ENCODE measurements at places on chromosomes 7 and 10.

GRCh38 chr10:128274938-128275337, 148.7 kb upstream of the MKI67 start:
- DNase-seq, result no peak

- DNase-seq, result no peak
These were observed 2.7 kb downstream of the SND1 start for GRCh38 chr7:127654404-127655394.

DNA sequence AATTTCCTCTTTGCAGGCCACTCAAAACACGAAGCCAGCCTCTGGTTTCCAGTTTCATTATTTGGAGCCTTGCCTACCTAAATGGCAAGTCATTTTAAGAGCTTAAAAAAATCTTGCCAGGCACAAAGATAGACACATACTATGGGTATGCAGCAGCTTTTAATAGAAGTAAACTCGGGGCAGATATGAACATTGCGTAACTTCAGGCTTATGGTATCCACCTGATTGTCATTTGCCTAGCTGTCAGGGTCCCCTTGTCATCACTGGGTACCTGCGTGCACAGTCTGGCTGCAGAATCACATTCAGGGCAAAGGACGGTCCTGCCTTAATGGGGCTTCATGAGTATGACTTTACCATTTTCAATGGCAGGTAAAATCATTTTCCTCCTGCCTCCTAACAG, 466.1 kb upstream of the NRP1 start:
- DNase-seq, result no peak

- no peak for DNase-seq
These were observed 3.3 kb upstream of the CYP51A1 start for GRCh38 chr7:92137557-92137956.

- DNase-seq, result no peak
These were observed 26.1 kb downstream of the INPP5A start for GRCh38 chr10:132563485-132564248.

GRCh38 chr10:114042895-114043531, 653 bp upstream of the ADRB1 start:
- DNase-seq, result no peak

GRCh38 chr7:33157781-33158180, 28.4 kb downstream of the BBS9 start:
- DNase-seq, result no peak

DNA sequence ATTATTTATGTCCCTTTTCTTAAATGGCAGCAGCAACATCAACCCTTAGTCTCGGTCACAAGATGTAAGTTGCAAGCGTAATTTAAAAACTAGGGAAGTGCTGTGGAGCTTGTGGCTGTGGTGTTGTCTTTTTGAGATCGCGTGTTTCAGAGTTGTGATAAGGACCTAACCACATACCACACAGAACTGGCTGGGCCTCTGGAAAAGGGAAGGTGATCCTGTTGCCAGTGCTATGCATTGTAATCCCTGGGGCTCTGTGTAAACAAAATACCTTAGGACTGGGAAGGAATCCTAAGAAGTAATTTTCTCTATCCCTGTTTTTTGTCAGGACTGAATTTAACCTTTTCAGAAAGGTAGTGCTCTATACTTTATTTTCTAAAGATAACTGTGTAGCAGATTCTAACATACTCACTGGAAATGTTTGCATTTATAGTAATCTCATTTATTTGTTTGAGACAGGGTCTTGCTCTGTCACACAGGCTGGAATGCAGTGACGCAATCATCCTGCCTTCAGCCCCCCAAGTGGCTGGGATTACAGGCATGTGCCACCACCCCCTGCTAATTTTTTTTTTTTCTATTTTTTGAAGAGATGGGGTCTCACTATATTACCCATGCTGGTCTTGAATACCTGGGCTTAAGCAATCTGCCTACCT, 60.4 kb downstream of the INPP5F start:
- DNase-seq, result no peak

Measured in stimulated activated CD8-positive, alpha-beta memory T cell treated with anti-CD3 and anti-CD28 coated beads, Interleukin-4, amount 100 ng/mL, for 24 hours (primary cell).